ENCODE measurements at places on chromosomes 16 and 17.

DNA sequence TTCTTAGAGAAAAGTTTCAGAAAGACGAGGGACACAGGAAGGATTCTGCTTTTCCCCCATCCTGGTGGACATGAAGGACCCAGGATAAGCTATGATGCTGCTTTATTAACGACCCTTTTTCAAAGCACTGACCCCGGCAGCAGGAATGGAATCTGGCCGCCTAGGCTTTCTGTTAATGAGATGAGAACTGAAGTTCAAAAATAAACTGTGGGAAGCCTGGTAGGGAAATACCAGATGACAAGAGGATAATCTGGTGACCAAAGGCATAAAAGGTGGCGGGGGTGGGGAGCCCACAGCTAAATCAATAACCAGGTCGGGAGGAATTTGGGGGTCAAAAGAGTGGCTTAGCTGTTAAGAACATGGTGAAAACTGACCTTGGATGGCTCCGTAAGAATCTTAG lies 171.0 kb downstream of the XYLT1 start:
- no peak for DNase-seq

DNA sequence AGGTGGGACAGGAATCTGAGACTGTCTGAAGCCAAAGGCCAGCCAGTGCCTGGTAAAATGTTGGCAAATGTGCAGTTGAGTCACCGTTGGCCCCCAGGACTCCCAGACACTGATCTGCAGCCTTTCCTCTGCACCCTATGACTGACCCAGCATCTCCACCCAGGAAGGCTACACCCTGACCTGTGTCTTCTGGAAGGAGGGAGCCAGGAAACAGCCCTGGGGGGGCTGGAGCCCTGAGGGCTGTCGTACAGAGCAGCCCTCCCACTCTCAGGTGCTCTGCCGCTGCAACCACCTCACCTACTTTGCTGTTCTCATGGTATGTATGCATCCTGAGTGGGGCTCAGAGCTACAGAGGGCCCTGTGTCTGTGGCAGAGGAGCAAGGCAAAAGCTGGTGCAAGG lies 24.0 kb downstream of the ADGRG5 start:
- DNase-seq = no peak

GRCh38 chr16:3488801-3489200 lies 6.5 kb downstream of the C16orf90 start:
- no peak for DNase-seq

DNA sequence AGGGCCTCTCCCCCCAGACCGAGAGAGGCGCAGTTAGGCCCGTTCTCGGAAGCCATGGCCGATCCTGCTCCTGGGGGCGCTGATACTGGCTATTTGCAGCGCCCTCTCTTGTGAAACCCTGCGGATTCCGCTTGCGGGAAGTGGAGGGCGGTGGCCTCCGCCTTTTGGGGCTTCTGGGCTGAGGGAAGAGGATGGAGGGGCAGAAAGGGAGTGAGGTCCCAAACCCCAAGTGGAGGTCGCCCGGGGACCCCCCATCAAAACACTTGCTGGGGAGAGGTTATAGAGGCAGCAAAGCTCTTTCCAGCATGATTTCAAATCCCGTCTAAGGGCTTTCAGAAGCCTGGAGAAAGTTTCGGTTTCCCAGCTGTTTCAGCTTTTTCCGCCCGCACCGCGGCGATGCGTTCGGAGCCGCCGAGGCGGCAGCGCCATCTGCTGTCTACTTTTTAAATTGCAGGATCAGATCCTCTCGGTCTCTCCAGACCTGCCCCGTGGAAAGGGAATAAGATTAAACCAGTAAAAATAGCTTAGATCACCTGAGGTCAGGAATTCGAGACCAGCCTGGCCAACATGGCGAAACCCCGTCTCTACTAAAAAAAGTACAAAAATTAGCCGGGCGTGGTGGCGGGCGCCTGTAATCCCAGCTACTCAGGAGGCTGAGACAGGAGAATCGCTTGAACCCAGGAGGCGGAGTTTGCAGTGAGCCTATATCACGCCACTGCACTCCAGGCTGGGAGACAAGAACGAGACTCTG lies 15.8 kb downstream of the SNX20 start:
- peak; percentile 79 for DNase-seq

- DNase-seq = no peak
These were observed 5.8 kb downstream of the ASB16 start for GRCh38 chr17:44176257-44176656.

GRCh38 chr17:31061678-31062077 lies 33.1 kb upstream of the NF1 start:
- no peak for DNase-seq
